ENCODE measurements at places on chromosomes 12 and 14. TPM values are rescaled to one million over a fixed set of nuclear protein-coding genes. Genes with fewer than 3 reads are reported as not detected.

The CEBPE gene
- not detected for total RNA-seq

The KLRC1 gene
- 3.6 TPM for total RNA-seq

The PLEKHD1 gene
- not detected for total RNA-seq

The DPF3 gene
- total RNA-seq, result 21.9 TPM

The WNT1 gene
- not detected for total RNA-seq

The RPS6KL1 gene
- 11.5 TPM for total RNA-seq

GRCh38 chr14:20350282-20350681, 6.8 kb downstream of the PARP2 start:
- DNase-seq, result no peak

DNA sequence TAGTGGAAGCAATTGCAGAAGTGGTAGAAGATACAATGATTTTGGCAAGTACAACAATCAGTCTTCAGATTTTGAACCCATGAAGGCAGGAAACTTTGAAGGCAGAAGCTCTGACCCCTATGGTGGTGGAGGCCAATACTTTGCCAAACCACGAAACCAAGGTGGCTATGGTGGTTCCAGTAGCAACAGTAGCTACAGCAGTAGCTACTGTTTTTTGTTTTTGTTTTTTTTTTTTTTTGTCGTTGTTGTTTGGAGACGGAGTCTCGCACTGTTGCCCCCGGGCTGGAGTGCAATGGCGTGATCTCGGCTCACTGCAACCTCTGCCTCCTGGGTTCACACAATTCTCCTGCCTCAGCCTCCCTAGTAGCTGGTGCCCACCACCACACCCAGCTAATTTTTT, 47.4 kb downstream of the IFNG-AS1 start:
- DNase-seq, result no peak

DNA sequence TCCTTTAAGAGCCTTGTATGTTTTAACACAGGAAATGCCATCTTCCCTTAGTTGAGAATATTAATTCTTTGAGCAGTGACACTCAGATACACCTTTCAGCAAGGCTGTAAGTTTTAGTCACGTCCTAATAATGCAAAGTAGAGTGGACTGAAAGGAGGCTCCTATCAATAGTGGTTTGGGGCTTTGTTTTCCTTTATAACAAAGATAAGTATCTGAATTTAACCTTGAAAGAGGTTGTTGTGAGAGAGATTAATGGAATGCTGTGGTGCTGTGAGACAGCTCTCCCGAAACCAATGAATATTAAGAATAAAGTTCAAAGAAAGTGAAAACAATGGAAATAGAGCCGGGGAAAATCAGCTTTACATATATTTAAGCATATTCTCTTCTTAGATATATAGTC, 259.6 kb downstream of the ERC1 start:
- DNase-seq, result no peak

- DNase-seq, result no peak
Measured at GRCh38 chr12:18165422-18165871, 75.5 kb upstream of the RERGL start.

DNA sequence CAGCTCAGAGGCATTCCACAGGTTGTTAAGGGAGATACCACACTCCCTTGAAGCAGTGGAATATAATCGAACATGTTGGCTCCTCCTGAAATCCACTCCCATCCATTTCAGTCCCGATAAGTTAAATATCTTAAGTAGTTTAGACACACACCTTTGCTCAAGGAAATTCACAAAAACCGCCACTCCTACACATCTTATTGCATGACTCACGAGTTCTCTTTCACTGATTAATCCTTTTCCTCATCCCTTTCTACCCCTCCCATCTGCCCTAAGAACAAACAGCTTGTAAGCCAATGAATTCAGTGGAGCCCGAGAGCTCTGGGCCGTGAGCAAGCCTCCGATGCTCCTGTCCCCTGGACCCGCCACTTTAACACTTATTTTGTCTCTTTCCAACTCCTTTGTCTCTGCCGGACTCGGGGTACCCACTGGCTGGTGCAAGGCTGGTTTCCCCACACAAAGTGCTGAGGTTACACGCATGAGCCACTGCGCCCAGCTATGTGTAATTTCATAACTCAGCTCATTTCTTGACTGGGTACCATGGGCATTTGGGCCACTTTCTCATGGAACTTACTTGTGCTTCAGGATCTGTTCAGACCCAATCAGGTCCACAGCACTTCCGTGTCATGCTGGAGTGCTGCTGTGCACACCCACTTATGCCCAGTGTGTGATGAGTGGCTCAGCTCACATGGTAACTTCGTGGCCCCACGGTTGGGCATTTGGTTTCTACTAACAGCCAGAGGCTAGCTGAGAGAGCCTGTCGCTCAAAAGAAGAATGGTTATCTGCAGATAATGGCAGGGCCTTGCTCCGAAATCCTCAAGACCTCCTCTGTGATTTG, 171.8 kb upstream of the ALG10B start:
- DNase-seq, result no peak

- no peak for DNase-seq
Measured at GRCh38 chr12:468671-469389, 9.1 kb downstream of the B4GALNT3 start.

- no peak for DNase-seq
Measured at GRCh38 chr14:36001936-36002335, 174.6 kb downstream of the PTCSC3 start.

DNA sequence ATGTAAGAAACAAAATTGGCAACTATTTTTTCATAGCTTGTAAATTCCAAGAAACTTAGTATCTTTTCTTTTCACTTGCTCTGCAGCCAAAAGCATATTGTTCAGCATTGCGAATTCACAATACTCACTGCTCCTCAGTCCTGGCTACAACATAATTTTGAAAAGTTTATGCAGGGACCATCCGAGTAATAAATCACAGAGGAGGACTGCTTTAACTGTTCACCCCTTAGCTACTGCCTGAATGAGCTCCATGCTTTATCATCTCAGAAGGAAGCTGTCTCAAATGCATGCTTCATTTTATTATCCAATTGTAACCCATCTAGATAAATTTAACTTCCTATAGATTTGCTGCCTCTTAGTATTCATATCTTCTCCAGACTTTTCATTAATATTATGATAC, 827.8 kb downstream of the DIO2 start:
- DNase-seq, result no peak

GRCh38 chr12:66636771-66637170, 42.1 kb downstream of the GRIP1 start:
- no peak for DNase-seq

DNA sequence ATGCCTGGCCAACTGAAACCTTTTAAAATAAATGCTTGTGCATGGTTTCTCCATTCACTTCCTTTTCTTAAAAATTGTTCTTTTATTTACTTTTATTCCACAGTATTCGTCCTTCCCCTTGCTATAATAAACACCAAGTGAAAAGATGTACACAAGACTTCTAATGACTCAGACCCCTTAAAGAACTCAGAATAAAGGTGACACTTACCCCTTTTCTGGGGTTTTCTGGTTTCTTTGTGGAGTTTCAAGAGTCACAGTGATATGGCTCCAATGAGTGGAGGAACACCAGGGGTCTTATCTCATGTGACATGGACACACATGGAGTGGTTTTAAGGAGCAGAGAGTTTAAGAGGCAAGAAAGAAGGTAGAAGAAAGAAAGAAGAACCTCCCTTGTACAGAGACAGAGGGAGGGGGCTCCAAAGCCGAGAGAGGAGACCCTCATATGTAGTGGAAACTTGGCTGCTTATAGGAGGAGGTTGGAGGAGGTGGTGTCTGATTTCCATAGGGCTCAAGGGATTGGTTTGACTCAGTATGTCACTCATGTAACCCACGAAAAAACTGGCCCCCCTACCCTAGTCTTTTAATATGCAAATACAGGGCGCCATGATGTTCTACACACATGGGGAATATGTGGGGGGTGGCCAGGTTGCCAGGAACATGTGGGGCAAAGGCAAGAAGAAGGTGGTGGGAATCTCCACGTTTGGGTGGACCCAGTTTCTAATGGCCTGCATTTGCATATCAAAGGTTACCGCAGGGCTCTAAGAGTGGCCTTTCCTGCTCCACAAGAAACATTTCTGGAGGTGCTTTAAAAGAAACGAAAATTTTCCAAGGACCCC, 22.1 kb upstream of the CD69 start:
- no peak for DNase-seq
